ENCODE measurements at places on chromosomes 12 and 14. TPM values are rescaled to one million over a fixed set of nuclear protein-coding genes. Genes with fewer than 3 reads are reported as not detected.
A peak's percentile ranks its signal among the peaks of the same experiment; 100 is the strongest.

GRCh38 chr14:51208982-51209381, 31.1 kb upstream of the TMX1 start:
- no peaks in the 10 kb centered on the region for H3K36me3 ChIP-seq
- no peaks in the 10 kb centered on the region for H3K27me3 ChIP-seq
- no peaks in the 10 kb centered on the region for H3K4me1 ChIP-seq
- no peak for DNase-seq

- no peaks in the 10 kb centered on the region for H3K4me1 ChIP-seq
- no peak overlapping the region for H3K4me3 ChIP-seq
- no peaks in the 10 kb centered on the region for H3K36me3 ChIP-seq
- no peak for DNase-seq
- no peak overlapping the region for H3K27ac ChIP-seq
Measured at GRCh38 chr12:76199808-76200207, 115.3 kb upstream of the NAP1L1 start.

DNA sequence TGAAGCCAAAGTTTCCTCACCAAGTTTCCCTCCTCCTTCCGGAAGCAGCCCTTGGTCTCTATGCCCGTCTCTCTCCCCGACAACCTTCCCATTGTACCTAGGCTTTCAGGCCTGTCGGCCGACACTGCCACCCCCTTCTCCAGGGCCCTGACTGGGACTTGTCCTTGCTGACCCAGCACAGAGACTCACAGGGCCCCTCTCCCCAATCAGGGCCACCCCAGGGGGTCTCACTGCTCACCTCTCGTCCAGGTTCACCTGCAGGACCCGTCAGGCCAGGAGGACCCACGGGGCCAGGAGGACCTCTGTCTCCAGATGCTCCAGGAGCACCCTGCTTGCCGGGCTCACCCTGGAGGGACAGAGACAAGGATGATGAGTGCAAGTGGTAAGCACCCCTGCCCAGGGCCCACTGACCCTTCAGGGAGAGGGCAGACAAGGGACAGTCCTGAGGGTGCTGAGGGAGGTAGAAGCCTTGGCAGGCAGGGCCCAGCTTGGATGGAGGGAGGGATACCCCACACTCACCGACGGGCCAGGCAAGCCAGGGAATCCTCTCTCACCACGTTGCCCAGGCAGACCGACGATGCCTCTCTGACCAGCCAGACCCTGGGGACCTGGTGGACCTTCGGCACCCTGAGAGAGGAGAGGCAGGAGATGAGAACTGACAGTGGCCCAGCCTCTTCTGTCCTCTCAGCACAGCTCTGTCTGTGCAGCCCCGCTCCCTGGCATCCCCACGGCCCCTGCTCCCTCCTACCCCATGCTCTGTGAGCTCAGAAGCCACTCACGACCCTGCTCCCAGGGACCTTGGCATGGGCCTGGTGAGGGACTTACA, 14.6 kb downstream of the TMEM106C start:
- H3K4me3 ChIP-seq = no peak overlapping the region
- no peak overlapping the region for H3K27ac ChIP-seq
- no peak for DNase-seq
- H3K36me3 ChIP-seq = no peaks in the 10 kb centered on the region
- H3K27me3 ChIP-seq = no peaks in the 10 kb centered on the region

DNA sequence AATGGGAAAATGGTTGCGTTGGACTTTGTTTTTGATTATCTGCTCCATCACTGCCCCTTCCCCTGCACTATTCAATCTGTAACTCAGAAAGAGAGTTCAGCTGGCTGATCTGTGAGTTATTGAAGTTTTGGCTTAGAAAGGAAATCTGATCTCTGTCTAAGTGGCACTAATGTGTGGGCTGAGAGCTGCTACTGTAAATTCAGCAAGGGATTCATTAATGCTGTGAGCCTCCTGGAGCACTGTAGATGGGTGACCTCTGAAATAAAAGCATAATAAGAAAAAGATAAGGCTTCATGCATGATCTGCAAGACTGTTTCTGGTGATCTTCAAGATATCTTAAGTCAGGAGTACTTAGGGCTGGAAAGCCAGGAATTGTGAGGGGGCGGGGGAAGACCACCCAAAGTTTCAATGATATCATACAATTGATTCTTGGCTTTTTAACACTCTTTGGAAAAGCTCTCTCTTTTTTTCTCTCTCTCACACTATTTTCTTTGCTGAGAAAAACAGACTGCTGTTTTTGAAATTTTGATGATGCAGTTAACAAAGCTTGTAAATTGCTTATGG, 101.1 kb downstream of the C12orf75 start:
- no peaks in the 10 kb centered on the region for H3K4me1 ChIP-seq
- no peaks in the 10 kb centered on the region for H3K36me3 ChIP-seq
- H3K27ac ChIP-seq = no peak overlapping the region
- H3K27me3 ChIP-seq = no peaks in the 10 kb centered on the region
- no peak overlapping the region for H3K4me3 ChIP-seq

DNA sequence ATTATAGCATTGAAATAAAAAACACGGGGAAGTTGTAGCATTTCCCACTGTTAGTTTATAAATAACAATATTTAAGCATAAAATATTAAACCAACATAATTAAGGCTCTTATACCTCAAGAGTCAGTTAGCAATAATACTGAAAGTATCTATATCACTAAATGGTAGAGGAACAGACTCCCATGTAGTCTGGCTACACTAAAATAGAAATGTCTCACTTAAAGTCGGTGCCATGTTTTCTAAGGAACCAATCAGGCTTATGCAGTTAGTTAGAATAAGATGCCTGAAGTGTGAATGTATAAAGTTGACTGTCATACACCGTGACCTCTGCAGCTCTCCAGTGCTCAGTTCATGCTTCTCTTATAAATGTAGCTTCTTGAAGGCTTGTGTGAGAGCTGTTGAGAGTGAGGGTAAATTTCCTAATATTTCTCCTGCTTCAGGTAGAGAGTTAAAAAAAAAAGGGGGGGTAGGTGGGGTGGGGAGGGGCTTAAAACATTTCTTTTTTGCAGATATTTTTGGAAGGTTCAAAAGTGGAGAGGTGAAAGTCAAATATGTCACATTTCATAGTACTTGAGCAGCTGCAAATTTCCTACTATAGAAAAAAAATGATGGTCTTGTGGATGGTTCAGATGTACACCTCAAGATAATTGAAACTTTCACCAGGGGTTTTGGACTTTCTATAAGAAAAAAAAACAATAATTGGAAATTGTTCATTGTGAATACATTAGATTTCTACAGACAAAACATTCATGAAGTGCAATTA, 64.5 kb downstream of the PTCSC3 start:
- H3K36me3 ChIP-seq = no peaks in the 10 kb centered on the region
- no peak overlapping the region for H3K4me3 ChIP-seq
- no peaks in the 10 kb centered on the region for H3K4me1 ChIP-seq
- H3K27ac ChIP-seq = no peak overlapping the region

GRCh38 chr14:67999290-67999689, 179.7 kb downstream of the RAD51B start:
- H3K4me3 ChIP-seq = no peak overlapping the region
- no peaks in the 10 kb centered on the region for H3K4me1 ChIP-seq
- H3K36me3 ChIP-seq = no peaks in the 10 kb centered on the region
- no peak overlapping the region for H3K27ac ChIP-seq
- H3K27me3 ChIP-seq = no peaks in the 10 kb centered on the region

GRCh38 chr14:77622366-77622961, 6.0 kb upstream of the SPTLC2 start:
- no peaks in the 10 kb centered on the region for H3K27me3 ChIP-seq
- no peak overlapping the region for H3K27ac ChIP-seq
- H3K36me3 ChIP-seq = no peaks in the 10 kb centered on the region

- H3K27me3 ChIP-seq = no peaks in the 10 kb centered on the region
- H3K27ac ChIP-seq = no peak overlapping the region
- no peak overlapping the region for H3K4me3 ChIP-seq
- H3K4me1 ChIP-seq = no peaks in the 10 kb centered on the region
- no peaks in the 10 kb centered on the region for H3K36me3 ChIP-seq
Measured at GRCh38 chr12:126966498-126966897, 1300.5 kb upstream of the TMEM132C start.

GRCh38 chr14:101220921-101221510, 317.5 kb upstream of the RTL1 start:
- no peaks in the 10 kb centered on the region for H3K36me3 ChIP-seq
- DNase-seq = peak; percentile 30
- no peaks in the 10 kb centered on the region for H3K27me3 ChIP-seq
- no peak overlapping the region for H3K27ac ChIP-seq

- H3K27me3 ChIP-seq = no peaks in the 10 kb centered on the region
- no peak overlapping the region for H3K4me3 ChIP-seq
- DNase-seq = no peak
- no peaks in the 10 kb centered on the region for H3K4me1 ChIP-seq
- H3K27ac ChIP-seq = no peak overlapping the region
Measured at GRCh38 chr14:78512021-78512420, 341.8 kb downstream of the NRXN3 start.

DNA sequence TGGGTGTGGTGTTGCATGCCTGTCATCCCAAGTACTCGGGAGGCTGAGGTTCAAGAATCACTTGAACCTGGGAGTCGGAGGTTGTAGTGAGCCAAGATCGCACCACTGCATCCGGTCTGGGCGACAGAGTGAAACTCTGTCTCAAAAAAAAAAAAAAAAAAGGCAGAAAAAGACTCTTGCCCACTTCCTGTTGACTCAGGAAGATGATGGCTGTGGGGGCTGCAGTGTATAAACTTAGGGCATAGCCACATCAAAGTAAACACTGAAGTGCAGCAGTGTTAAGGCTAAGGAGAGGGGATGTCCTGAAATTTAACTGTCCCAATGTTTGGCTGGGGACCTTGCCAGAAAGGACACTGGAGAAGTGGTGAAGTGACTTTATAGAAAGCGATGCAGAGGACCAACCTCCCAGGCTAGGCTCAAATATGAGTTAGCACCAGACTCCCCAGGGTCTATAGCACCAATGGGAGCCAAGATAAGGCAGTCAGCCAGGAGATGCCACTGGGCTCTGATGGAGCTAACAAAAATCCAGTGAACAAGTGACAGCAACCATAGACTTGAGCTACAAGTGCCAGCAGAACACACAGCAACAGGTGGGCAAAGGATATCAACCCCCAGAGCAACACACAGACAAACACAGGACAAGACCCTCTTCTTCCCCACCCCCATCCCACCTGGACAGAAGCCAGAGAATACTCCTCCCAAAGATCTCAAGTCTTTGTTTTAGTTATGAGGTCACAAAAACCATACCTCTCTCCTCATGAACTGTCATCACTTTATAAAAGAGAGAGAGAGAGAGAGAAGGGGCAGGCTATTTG, 28.0 kb downstream of the NELL2 start:
- H3K4me1 ChIP-seq = no peaks in the 10 kb centered on the region
- no peak for DNase-seq
- H3K4me3 ChIP-seq = no peak overlapping the region
- no peak overlapping the region for H3K27ac ChIP-seq
- no peaks in the 10 kb centered on the region for H3K36me3 ChIP-seq
- no peaks in the 10 kb centered on the region for H3K27me3 ChIP-seq

DNA sequence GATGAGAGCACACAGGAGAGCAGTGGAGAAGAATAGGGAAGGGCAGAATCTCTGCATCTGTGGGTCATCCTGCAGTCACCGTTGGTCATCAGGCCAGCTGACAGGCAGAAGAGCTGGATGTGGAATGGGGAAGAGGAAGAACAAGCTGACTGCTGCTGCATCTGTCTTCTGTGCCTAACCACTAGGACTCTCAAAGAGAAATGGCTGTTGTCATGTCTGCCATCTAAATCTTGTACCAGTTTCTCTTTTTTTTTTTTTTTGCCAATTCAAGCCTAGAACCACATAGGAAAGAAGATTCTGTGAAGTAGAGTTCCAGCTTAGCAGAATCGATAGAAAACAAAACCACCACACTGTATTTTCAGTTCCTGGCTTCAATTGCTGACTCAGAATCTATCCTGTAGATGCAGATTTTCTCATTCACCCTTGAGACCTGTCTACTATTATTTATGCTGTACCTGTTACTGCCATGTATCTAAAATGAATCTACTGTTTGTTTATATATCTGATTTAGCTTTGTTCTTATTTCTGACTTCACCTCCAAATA, 421.9 kb upstream of the PRICKLE1 start:
- no peaks in the 10 kb centered on the region for H3K4me1 ChIP-seq
- H3K4me3 ChIP-seq = no peak overlapping the region
- no peaks in the 10 kb centered on the region for H3K36me3 ChIP-seq
- H3K27me3 ChIP-seq = no peaks in the 10 kb centered on the region
- no peak overlapping the region for H3K27ac ChIP-seq

- peak overlapping the region; percentile 97 for H3K27ac ChIP-seq
- no peaks in the 10 kb centered on the region for H3K27me3 ChIP-seq
- peaks cover 21% of the 10 kb centered on the region for H3K4me1 ChIP-seq
- no peaks in the 10 kb centered on the region for H3K36me3 ChIP-seq
- H3K4me3 ChIP-seq = peak overlapping the region; percentile 81
- DNase-seq = no peak
Measured at GRCh38 chr12:754851-755562, 2.6 kb downstream of the WNK1 start.

- H3K27ac ChIP-seq = no peak overlapping the region
- H3K27me3 ChIP-seq = no peaks in the 10 kb centered on the region
- no peaks in the 10 kb centered on the region for H3K36me3 ChIP-seq
Measured at GRCh38 chr12:25692115-25693035, 139.3 kb upstream of the LMNTD1 start.

- no peak for DNase-seq
- no peaks in the 10 kb centered on the region for H3K4me1 ChIP-seq
- no peaks in the 10 kb centered on the region for H3K36me3 ChIP-seq
- no peak overlapping the region for H3K4me3 ChIP-seq
Measured at GRCh38 chr14:34164162-34164864, 213.4 kb upstream of the EGLN3 start.

GZMB gene
- total RNA-seq = not detected

GPR132 gene
- total RNA-seq = 0.84 TPM

IFT43 gene
- 14.2 TPM for total RNA-seq

NUDT4 gene
- total RNA-seq = 23.1 TPM
